ENCODE measurements at places on chromosomes 16 and 17. TPM values are rescaled to one million over a fixed set of nuclear protein-coding genes. Genes with fewer than 3 reads are reported as not detected.

DNA sequence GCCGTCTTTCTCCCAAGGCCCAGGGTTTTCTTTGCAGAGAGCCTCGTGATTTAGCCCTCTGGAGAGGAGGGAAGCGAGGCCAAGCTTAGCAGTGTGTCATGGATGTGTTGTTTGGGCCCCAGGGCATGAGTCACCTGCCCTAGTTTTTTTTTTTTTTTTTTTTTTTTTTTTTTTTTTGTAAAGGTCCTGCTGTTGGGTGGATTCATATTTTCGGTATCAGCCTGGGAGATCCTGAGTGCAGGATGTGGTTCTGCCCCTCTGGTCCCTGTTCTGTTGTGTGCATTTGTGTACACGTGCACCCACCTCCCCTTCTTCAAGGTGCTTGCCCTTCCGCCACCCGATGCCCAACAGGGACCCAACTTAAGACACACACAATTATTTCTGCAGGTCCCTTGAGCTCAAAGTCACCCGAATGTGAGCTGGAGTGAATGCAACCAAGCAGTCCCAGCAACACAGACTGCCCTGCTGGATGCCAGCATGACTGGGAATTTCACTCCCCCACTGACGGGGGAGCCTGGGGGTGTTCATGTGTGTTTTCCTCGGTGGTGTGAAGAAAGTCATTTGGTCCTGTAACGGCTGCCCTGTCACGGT, 265.8 kb upstream of the TNRC6C start:
- H3K27me3 ChIP-seq: no peaks in the 10 kb centered on the region
- DNase-seq: no peak
- H3K36me3 ChIP-seq: no peaks in the 10 kb centered on the region
- H3K27ac ChIP-seq: no peak overlapping the region
- no peak overlapping the region for H3K4me3 ChIP-seq

PRDM7 gene
- not detected for total RNA-seq

DNA sequence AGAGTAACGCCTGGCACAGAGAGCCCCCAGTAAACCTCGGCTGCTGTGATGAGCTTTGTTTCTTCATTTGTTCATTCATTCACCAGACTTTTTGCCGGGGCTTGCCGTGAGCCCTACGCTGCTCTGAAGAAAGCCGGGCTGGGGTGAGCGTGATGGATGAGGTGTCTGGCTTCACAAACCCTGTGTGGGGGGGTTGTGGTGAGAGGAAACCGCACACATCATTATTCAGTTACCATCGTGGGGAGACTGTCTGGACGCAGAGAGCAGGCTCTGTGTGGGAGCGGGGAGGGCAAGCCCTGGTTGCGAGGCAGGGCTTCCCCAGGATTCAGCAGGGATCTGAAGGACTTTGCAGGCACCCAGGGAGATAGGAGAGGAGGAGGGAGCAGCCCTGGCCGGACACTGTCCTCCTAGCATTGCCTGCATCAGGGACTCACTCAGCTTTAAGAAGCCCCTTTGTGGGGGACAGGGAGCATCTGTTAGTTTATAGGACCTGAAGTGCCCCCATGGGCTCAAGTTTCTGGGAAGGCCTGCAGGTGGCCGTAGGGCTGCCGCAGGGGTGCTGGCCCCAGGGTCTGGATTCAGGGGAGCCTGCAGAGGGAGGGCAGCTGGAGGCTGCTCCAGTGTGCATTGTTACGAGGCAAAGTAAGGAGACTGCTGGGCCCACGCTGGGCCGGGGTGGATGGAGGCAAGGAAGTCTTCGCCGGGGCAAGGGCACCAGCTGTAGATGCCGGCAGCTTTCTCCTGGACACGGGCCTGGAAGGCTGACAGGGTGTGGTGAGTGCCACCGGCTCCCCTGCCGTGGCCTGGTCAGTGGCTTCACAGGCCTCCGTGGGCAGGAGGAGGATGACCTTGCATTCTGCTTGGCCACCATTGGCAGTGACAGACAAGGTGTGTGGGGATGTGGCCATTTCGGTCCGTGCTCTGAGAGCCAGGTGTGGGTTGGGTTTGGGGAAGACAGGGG, 334.5 kb downstream of the SEC14L1 start:
- peaks cover 87% of the 10 kb centered on the region for H3K4me1 ChIP-seq
- DNase-seq: no peak
- H3K36me3 ChIP-seq: no peaks in the 10 kb centered on the region
- H3K4me3 ChIP-seq: no peak overlapping the region
- H3K27ac ChIP-seq: no peak overlapping the region
- no peaks in the 10 kb centered on the region for H3K27me3 ChIP-seq

DNA sequence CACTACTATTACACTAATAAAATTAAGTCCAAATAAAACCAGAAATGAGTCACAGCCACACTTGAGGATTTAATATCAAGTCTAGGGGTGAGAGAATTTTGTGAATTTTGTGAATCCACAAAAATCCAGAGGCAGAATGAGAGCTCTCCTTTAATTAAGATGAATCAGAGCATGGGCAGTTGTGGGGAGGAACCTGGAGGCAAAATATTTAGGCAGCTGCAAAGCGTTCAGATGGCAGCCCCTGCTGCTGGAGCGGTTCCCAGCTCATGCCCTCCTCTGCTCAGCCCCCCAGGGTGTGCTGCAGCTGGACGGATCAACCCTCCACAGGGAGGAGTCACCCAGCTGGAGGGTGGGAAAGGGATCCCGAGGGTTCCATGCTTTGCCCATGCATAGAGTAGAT, 43.4 kb upstream of the IRX6 start:
- no peak for DNase-seq
- no peak overlapping the region for H3K4me3 ChIP-seq
- no peaks in the 10 kb centered on the region for H3K27me3 ChIP-seq
- no peak overlapping the region for H3K27ac ChIP-seq

DNA sequence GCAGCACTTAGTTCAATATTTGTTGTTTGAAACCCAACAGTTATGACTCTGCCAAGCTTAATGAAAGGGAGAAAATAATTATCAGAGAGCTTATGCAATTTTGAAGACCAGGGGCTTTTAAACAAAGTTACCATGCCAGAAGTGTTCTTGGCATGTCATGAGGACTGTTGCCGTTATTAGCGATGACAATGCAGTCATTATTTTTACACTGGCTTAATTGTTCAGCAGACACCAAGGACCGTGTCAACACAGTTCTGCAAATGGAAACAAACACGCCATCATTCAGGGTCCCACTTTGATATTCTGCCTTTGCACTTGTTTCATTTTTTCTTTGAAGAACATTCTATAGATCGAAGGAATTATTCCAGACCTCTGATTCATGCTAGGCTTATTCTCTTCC, 518.5 kb downstream of the CDH13 start:
- no peaks in the 10 kb centered on the region for H3K27me3 ChIP-seq
- H3K36me3 ChIP-seq: no peaks in the 10 kb centered on the region
- H3K27ac ChIP-seq: no peak overlapping the region
- H3K4me1 ChIP-seq: no peaks in the 10 kb centered on the region
- DNase-seq: no peak

DNA sequence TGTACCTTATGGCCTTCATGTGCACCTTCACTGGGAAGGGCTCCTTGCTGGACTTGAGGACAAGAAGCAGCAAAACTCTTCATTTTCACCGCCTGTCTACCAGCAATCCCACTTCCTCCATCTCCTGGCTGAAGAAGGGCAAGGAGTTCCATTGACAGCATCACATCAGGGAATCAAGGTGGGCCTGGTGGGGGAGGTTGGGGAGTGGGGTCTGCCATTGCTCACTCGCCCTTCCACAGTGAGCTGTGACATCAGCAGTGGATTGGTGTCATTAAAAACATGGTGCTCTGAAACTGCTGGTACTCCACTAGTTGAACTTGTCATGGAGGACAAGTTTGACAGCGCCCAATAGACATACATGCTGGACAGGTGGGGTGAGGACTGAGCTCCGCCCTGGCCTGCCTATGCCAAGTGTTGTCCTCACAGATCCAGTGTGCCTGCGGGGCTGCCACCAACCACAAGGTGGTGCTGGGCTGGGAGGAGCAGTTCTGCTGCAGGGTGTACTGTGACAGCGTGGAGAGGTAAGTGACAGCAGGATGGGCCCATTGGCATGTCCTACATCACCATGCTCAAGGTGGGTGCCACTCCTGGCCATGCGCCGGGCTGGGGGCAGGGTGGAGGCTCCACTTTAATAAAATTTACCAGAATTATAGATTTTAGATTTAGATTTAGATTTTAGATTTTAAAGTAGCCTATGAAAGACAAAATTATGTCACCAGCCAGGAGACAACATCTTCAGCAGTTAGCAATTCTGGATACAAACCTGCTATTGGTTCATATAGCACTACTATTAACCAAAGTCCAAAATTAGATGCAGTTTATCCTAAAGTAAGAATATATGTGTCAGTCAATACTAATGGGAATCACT, 1729.1 kb downstream of the TP53TG3F start:
- no peak for DNase-seq
- H3K4me1 ChIP-seq: no peaks in the 10 kb centered on the region
- no peak overlapping the region for H3K4me3 ChIP-seq
- no peaks in the 10 kb centered on the region for H3K27me3 ChIP-seq

AGRP gene
- total RNA-seq: not detected
